IPS DF 6.9 (cell line): ENCODE measurements at places on chromosomes 11 and 22.

GRCh38 chr22:25760848-25761595, 19.0 kb downstream of the MYO18B start:
- DNase-seq = no peak

GRCh38 chr11:5521540-5521939, 5.0 kb upstream of the UBQLNL start:
- no peak for DNase-seq

GRCh38 chr11:45482331-45482730, 183.1 kb downstream of the CHST1 start:
- DNase-seq = no peak

DNA sequence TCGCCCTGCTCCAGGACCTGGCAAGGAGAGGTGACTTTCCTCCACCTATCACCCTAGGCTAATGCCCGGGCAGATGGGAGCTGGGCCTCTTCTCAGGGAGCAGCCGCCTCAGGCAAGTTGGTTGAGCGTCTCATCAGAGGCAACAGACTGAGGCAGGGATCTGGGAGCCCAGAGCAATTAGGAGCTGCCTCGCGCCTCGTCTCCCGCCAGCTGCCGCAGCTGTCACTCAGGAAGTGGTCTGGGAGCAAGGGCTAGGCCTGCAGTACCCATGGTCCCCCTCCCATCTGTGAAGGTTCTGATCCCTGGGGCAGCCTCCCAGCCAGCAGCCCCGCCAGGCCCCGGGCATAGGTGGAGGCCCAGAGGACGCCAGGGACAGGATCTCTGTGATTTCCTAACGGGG, 4.6 kb upstream of the CABP7 start:
- no peak for DNase-seq

GRCh38 chr11:26112264-26112663, 219.7 kb upstream of the ANO3 start:
- DNase-seq = no peak

DNA sequence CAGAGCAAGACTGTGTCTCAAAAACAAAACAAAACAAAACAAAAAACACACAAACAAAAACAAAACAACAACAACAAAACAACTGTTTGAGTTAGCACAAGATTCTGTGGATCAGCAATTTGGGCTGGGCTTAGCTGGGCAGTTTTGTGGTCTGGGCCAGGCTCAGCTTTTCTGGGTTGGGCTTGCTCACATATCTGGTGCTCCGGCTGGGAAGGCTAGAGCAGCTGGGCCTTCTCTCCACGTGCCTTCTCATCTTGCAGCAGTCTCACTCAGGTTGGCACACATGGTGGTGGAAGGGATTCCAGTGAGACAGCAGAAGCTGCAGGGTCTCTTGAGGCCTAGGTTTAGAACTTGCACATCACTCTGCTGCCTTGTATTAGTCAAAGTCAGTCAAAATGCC, 35.7 kb downstream of the EIF3F start:
- no peak for DNase-seq

GRCh38 chr11:104095791-104096190, 59.4 kb downstream of the DDI1 start:
- DNase-seq = no peak

DNA sequence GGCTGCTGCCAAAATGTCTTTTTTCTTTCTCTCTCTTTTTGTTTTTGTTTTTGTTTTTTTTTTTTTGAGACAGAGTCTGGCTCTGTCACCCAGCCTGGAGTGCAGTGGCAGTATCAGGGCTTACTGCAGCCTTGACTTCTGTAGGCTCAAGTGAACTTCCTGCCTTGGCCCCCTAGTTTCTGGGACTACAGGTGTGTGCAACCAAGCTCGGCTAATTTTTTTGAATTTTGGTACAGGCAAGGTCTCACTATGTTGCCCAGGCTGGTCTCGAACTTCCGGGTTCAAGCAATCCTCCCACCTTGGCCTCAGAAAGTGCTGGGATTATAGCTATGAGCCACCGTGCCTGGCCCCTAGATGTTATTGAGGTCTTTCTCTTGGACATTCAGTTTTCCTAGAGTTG, 2.2 kb upstream of the DDX10 start:
- DNase-seq = no peak

GRCh38 chr22:18000441-18001039, 23.8 kb downstream of the MICAL3 start:
- no peak for DNase-seq

- no peak for DNase-seq
Measured at GRCh38 chr11:125457814-125458343, 38.2 kb downstream of the FEZ1 start.

DNA sequence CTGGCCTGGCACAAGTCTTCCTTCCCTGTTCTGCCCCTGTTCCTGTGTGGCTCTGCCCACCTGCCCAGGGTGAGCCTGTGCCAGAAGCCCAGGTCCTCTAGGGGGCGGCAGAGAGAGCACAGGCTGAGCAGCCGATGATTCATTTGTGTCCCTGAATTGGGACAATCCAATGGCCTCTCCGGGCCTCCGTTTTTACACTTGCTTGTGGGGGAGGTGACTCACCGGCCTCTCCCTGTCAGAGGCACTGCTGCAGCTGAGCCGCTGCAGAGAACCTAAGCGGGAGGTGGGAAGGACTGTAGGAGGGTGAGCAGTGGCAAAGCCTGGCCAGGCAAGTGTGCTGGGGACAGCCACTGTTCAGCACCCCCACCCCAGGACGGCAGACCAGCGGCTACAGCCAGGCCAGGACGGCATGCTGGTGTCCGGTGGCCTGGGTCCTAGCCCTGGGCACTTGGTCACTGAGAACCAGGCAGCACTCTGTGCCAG, 65.2 kb upstream of the LMO1 start:
- peak; percentile 84 for DNase-seq

- DNase-seq = no peak
Measured at GRCh38 chr22:41273128-41273527, 12.9 kb downstream of the RANGAP1 start.

DNA sequence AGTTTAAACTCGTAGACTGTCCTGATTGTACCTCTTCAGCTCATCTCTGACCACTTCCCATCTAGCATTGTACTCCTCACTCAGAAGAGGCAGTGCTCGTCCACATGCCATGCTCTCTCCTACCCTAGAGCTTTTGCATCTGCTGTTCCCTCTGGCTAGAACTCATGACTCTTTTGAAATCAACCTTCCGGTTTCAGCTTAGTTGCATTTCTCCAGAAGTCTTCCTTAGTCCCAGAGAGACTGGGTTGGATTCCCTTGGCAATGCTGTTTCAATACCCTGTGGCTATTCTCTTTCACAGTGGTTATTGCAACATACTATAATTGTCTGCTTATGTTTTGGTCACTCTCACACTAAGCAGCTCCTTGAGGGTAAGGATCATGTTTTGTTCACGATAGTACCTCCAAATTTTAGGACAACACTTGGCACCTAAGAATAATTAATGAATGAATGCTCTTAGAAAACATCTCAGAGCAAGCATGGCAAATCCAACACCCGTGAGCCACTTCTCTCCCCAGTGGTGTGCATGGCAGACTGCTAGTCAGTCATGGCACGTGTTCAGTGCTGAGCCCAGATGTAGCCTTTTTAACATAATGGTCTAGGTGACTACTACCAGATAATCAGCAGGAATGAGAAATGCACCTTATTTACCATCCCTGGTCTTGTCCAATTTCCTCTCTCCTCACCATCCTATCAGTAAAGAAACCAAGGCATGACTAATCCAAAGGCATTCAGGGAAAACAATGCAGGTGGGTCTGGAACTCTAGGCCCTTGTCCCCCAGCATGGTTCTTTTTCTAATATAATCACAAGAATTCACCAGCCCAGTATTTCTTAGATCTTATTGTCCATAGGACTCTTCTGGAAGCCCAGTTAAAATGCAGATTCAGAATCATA, 14.5 kb downstream of the SEPTIN3 start:
- DNase-seq = no peak

GRCh38 chr11:58963551-58964104, 24.3 kb downstream of the GLYATL1 start:
- DNase-seq = peak; percentile 97

GRCh38 chr22:46749682-46750529, 11.9 kb upstream of the CERK start:
- no peak for DNase-seq

GRCh38 chr11:44592125-44592940, 26.9 kb downstream of the CD82 start:
- DNase-seq = no peak

DNA sequence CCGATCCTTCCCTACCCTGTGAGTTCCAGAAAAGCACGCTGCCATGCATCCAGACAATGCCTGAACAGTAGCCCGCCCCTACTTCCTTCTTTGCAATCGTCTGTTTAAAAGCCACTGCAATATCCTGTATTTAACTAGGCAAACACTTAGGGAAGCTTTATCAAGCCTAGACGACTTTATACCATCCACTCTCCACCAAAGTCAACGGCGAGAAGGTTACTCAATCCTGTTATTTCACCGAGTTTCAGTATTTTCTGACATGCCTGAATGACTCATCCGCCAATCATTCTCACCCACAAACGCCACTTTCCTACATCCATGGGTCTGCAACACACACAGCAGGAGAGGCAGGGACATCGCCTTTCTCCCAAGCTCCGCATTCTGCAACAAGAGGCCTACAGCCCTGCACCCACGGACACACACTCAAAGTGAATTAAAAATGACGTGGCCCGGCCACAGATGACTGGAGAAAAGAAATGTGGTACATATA, 9.3 kb downstream of the CELSR1 start:
- no peak for DNase-seq

DNA sequence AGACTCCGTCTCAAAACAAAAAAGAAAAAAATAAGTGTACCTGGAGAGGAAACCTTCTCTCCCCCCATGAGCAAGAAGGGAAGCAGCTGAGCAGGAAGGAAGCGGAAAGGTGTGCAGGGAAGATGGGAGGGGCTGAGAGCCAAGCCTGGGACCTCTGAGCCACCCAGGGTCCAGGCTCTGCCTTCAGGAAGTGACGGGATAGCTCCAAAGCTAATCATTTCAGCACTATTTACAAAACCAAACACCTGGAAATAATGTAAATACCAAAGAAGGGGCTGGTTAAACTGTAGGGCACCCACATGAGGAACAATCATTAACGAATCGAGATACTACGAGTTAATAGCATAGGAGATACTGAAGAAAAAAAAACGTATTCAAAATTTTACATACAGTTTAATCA, 27.9 kb downstream of the ARRB1 start:
- DNase-seq = no peak
